Epithelial cell of proximal tubule (primary cell): ENCODE measurements at places on chromosomes 6 and 20. TPM values are rescaled to one million over a fixed set of nuclear protein-coding genes. Genes with fewer than 3 reads are reported as not detected.

The RNF182 gene
- total RNA-seq, result 15.6 and 19.1 TPM in 2 replicates

The DEFB132 gene
- not detected in 2 replicates for total RNA-seq

The REPS1 gene
- 26.8 and 27.1 TPM in 2 replicates for total RNA-seq

The HNF4A gene
- total RNA-seq, result not detected in 2 replicates

DNA sequence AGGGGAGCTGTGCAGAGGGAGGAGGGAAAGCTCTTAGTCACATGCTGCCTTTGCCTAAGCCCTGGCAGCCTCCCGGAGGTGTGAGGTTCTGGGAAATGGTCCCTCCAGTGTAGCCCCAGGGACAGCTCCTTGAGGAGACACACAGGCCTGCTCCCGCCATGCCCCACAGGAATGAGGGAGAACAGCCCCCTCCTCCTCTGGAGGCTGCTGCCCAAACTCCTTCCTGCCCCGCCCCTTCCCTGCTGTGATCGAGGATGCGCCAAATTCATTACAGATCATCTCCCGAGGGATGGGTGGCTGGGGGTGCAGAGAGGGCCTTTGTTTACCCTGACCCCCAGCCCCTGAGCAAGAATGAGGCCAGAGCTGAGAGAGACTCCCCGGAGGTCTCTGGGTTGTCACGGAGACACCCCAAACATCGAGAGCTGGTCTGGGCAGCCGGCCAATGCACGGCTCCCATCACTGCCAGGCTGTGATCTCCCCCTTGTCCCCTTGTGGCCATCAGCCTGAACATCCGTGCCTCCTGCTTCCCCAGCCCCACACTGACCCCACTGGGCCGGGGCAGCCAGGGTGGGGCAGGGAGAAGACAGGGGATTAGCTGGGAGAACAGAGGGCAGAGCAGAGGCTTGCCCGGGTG is 8.4 kb downstream of the CYP21A2 start:
- DNase-seq, result no peak

DNA sequence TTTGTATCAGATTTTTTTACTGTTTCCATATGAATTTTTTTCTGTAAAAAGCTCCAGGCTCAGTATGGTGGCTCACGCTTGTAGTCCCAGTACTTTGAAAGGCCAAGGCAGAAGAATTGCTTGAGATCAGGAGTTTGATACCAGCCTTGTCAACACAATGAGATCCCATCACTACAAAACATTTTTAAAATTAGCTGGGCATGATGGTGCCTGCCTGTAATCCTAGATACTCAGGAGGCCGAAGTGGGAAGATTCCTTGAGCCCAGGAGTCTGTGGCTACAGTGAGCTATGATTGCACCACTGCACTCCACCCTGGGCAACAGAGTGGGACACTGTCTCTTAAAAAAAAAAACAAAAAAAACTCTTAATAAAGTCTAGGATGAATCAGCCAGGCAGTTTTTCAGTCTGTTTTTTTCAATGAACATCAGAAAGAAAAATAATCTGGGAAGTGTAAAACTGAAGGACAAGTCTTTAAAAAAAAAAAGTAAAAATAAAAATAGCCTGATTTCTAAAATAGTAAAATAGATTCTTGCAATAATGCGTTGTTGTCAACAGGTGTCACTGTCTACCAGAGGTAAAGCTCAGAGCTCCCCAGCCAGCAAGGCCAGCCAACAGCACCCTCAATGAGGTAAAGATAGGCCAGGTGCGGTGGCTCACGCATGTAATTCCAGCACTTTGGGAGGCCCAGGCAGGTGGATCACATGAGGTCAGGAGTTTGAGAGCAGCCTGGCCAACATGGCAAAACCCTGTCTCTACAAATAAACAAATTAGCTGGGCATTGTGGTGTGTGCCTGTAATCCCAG is 9.3 kb upstream of the ATG5 start:
- no peak for DNase-seq

- no peak for DNase-seq
Observed at GRCh38 chr6:122082370-122082769, 317.1 kb upstream of the HSF2 start.

- no peak for DNase-seq
Observed at GRCh38 chr6:43383021-43383667, 13.7 kb upstream of the ZNF318 start.

GRCh38 chr20:61253264-61253639 is 1.2 kb downstream of the CDH4 start:
- no peak for DNase-seq

GRCh38 chr20:17916433-17916891 is 52.1 kb downstream of the SNX5 start:
- DNase-seq, result no peak

GRCh38 chr20:55610756-55611155 is 394.6 kb downstream of the CBLN4 start:
- no peak for DNase-seq

GRCh38 chr6:38248500-38249234 is 391.1 kb downstream of the BTBD9 start:
- no peak for DNase-seq
